ENCODE measurements at places on chromosomes 7 and 10.

GRCh38 chr7:36810489-36810888 lies 86.2 kb upstream of the AOAH start:
- DNase-seq = no peak

GRCh38 chr10:84392181-84392580 lies 63.8 kb downstream of the CCSER2 start:
- DNase-seq = no peak

GRCh38 chr7:38905056-38905759 lies 3.8 kb downstream of the VPS41 start:
- DNase-seq = no peak

- no peak for DNase-seq
Measured at GRCh38 chr7:47333959-47334358, 248.0 kb downstream of the TNS3 start.

GRCh38 chr10:78876449-78876848 lies 192.3 kb upstream of the ZMIZ1 start:
- DNase-seq = no peak

All from pulmonary artery endothelial cell (primary cell).